ENCODE measurements at places on chromosomes 1 and 21. TPM values are rescaled to one million over a fixed set of nuclear protein-coding genes. Genes with fewer than 3 reads are reported as not detected.

Gene LRRC71
- 4.9 TPM for total RNA-seq

- DNase-seq: no peak
Measured at GRCh38 chr1:6392809-6393399, 663 bp downstream of the ACOT7 start.

GRCh38 chr1:185039726-185040407 lies 5.5 kb upstream of the RNF2 start:
- no peak for DNase-seq

- no peak for DNase-seq
Measured at GRCh38 chr1:14267991-14268390, 330.5 kb upstream of the KAZN start.

- no peak for DNase-seq
Measured at GRCh38 chr21:45739218-45740087, 95.9 kb downstream of the PCBP3 start.

DNA sequence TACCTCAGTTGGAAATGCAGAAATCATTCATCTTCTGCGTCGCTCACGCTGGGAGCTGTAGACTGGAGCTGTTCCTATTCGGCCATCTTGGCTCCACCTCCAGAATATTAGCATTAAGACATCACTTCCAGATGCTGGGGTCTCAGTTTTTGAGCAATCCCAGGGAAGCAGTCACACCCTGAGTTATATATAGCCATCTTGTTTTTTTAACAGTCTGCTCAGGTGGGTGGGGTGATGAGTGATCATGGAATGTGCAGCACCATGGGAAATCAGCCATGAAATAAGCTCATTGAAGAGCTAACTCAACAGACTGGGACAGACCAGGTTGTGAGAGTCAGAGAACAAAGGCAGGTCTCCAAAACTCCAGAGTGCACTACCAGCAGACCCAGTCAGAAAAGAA lies 27.0 kb upstream of the HMGB4 start:
- no peak for DNase-seq

DNA sequence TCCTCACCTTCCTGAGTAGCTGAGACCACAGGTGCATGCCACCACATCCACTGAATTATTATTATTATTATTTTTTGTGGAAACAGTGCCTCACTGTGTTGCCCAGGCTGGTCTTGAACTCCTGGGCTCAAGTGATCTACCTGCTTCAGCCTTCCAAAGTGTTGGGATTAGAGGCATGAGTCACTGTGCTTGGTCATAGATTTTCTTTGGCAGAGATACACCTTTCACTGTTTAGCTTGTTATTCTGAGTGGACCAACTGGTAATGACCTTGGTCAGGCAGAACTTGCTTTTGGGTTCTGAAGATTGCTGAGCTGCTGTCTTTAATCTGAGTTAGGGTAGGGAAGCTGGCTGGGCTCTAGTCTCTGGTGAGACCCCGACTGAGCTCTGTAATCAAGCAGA lies 66.8 kb downstream of the DNAH14 start:
- DNase-seq: no peak

DNA sequence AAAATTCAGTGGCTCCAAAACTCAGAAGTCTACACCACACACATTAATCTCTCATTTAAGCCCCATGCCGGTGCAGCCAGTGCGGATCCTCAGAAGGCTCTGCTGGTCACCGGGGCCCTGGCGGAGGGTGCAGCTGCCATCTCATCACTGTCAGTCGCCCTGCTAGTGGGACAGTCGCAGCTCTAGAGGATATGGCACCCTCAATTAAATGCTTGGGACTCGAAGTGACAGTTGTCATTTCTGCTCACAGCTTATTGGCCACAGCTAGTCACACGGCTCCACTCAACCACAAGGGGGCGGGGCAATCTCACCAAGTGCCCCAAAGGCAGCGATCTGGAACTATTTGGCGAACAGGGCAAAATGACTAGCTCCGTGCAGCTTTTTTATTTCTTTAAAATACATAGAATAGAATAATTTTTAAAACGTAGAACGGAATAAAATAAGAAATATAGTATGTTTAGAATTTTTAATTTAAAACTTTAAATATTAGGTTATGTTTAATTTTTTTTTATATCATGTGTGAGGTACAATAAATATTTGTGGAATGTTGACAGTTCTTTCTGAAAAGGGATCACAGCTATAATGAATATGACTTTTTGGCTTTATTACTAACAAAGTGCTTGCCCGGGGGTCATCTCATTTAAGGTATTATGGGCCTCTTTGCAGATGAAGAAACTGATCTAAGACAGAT lies 8.0 kb upstream of the MAN1C1 start:
- DNase-seq: peak; percentile 76

DNA sequence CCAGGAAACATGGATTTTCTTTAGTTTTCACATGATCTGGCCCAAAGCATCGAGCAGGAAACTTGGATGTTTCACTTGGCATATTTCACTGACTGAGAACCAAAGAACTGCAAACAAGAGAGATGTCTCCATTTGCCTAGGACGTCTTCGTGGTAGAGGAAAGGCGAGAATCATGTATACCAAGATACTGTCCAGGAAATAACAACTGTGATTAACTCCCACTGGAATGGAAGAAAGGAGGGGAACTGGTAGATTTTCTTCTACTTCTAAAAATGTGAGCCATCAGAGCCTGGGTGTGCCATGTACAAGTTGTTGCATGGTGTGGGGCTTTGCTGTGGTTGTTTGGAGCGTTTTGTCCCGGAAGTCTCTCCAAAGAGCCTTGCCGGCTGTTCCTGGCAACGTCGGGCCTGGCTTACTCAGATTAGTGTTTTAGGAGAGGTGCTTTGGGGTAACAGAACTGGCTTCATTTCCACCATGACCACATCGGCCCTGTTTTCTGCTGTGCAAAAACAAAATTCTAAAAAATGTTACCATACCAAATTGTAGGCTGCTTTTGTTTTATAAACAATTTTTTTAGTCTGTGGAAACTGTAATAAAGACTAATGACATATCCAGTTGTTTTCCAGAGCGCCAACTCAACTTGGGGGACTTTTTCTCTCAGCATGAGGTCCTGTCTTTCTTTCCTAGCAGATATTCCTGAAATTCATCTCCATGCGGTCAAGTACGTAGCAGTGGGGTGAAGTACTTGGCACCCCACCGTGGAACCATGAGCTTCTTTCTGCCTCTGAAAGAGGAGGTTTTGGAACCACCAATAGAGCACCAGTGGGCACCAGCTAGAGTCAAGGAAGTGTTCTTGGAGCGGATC lies 118.3 kb downstream of the TM2D1 start:
- no peak for DNase-seq

- DNase-seq: no peak
Measured at GRCh38 chr1:163063143-163063542, 6.0 kb upstream of the RGS4 start.

GRCh38 chr1:204831186-204831585 lies 39.5 kb upstream of the NFASC start:
- no peak for DNase-seq

- peak; percentile 36 for DNase-seq
Measured at GRCh38 chr1:42739753-42740700, at the start of gene CLDN19. Gene CLDN19, minus strand, starts transcription at chr1:42740236. Its CDS starts 173 bp downstream, at chr1:42740063.

DNA sequence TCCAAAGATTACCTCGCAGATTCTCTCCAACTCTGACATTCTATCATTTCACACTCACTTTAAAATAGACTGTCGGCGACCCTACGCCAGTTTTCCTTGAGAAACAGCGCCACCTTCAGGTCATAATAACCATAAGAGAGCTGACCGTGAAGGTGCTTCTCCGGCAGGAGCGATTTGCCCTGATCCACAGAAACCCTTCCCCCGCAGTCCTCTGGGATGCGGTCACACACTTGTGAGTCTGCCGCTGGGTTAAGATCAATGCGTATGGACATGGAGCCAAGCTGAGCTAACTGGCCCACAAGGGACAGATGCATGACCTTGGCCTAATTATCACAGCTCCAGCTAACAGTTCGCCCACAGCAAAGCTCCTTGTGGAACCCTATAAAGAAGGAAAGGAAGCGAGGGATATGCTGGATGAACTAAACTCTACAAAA lies 32.8 kb upstream of the IFNAR2 start:
- DNase-seq: peak; percentile 64

GRCh38 chr1:41640756-41641474 lies 156.4 kb upstream of the EDN2 start:
- DNase-seq: no peak

- DNase-seq: no peak
Measured at GRCh38 chr1:31679091-31679490, 24.7 kb downstream of the COL16A1 start.

Measured in lung (tissue), 17 donors.